T-helper 17 cell (primary cell): ENCODE measurements at places on chromosomes 3 and 15.

DNA sequence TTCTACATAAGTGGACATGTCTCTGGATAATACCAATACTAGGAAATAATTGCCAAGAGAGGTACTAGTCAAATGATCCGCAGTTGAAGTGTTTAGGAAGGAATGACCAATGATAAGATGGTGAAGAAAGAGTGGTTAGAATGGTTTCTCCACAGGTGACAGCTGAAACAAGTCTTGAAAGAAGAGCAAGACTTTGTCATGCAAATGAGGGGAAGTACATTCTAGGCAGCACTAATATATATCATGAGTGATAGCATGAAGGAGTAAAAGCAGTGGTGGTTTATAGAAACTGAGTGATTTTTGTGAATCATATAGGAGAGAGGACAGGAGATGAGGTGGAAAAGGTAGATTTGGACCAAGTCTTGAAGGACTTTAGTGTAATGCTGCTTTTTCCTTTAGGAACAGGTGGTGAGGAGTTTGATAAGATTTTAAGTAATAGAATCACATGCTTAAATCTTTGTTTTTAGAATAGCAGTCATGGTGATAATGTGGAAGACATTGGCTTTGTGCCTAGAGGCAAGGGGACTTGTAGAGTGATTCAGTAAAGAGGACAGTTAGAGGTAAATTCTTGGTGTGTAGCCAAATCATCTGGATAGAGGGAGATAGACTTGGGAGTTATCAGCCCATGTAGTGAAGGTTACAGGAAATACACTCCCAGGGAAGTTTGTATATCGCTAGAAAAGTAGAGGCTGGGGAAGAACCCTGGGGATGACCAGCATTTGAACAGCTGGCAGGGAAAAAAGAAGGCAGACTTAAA, 31.9 kb downstream of the SLMAP start:
- DNase-seq, result no peak

DNA sequence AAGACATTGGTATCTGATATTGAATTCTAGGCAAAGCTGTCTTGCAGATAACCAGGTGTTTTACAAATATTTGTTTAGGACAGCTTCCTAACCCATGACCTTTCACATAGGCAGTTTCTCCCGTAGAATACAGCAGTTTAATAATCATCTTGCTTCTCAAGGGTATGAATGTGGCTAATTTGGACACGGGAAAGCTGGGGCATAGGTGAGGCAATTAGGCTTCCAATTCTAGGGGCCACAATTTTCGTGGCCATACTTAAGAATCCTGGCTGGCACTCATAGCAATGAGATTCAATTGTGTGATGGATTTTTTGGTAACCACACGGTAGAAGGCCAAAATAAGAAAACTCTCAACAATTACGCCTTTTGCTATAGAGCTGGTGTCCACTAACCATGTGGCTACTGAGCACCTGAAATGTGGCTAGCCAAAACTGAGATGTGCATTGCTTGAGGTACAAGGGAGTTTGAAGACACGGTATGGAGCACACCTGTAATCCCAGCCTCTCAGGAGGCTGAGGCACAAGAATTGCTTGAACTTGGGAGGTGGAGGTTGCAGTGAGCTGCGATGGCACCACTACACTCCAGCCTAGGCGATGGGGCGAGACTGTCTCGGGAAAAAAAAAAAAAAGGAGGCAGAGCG, 34.4 kb downstream of the TFRC start:
- no peak for DNase-seq

GRCh38 chr3:64417816-64418215, 192.6 kb upstream of the PRICKLE2 start:
- no peak for DNase-seq

- DNase-seq, result no peak
These were observed 19.7 kb downstream of the SPSB4 start for GRCh38 chr3:141070727-141071357.

DNA sequence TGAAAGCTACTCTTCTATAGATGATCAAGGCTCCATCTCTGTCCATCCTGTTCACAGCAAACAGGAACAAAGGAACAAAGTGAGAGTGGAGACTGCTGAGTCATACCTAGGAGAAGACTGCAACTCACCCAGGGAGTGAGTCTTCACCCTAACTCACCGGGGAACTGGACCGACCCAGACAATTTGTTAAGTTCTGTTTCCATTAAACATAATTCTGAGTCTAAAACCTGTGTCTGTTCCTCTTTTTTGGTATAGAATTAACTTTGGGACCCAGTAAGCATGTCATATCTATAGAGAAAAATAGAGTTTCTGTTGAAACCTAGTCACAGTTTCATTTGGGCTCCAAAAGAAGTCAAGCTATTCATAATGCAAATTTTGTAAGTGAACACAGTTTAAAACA, 21.6 kb downstream of the CCDC80 start:
- no peak for DNase-seq

GRCh38 chr3:110738531-110738930, 333.1 kb upstream of the NECTIN3 start:
- DNase-seq, result no peak

- DNase-seq, result no peak
These were observed 160.6 kb downstream of the ECT2 start for GRCh38 chr3:172911142-172911541.

GRCh38 chr3:65398953-65399352, 639.8 kb downstream of the MAGI1 start:
- no peak for DNase-seq

- DNase-seq, result no peak
These were observed 31.4 kb upstream of the TPM1 start for GRCh38 chr15:63010920-63011693.

- DNase-seq, result no peak
These were observed 27.7 kb downstream of the TRAK1 start for GRCh38 chr3:42118762-42119361.

GRCh38 chr3:115885621-115886020, 262.3 kb downstream of the GAP43 start:
- DNase-seq, result no peak

DNA sequence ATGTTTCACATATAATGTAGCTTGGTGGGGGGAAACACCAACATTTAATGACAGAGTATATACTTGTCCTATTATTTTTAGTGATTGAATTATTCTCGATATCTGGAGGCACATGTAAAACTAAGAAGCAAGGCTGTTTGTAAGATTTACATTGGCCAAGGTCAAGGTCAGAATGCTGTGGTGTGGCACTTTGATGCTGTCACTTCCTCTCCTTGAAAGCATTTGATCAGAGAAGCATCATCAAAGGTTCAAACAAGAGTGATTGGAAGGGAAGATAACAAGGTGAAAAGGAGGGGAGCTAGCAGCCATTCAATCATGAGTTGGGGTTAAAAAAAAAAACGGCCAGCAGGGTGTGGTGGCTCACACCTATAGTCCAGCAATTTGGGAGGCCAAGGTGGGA, 26.4 kb downstream of the RTF1 start:
- DNase-seq, result no peak

- no peak for DNase-seq
These were observed 15.2 kb downstream of the GNAI2 start for GRCh38 chr3:50251220-50251619.

GRCh38 chr3:164458986-164459385, 619.3 kb downstream of the SI start:
- no peak for DNase-seq

GRCh38 chr3:158272081-158272480, 162.2 kb downstream of the RSRC1 start:
- no peak for DNase-seq

DNA sequence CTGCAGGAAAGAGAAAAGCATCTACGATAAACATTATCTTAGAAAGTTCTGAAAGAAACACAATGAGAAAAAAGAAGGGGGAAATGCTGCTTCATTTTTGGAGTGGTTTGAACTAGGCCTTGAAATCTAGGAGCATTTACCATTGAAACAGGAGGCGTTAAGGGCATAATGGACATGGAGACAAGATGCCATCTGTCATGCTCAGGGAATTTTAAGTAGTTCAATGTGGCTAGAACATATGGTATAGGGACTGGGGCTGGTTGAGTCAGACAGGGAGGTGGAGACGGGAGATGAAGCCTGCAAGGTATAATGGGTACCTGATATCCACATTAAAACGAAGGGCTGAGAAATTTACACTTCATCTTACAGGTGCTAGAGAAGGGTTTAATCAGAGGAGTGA, 10.4 kb upstream of the PLAAT1 start:
- DNase-seq, result no peak

DNA sequence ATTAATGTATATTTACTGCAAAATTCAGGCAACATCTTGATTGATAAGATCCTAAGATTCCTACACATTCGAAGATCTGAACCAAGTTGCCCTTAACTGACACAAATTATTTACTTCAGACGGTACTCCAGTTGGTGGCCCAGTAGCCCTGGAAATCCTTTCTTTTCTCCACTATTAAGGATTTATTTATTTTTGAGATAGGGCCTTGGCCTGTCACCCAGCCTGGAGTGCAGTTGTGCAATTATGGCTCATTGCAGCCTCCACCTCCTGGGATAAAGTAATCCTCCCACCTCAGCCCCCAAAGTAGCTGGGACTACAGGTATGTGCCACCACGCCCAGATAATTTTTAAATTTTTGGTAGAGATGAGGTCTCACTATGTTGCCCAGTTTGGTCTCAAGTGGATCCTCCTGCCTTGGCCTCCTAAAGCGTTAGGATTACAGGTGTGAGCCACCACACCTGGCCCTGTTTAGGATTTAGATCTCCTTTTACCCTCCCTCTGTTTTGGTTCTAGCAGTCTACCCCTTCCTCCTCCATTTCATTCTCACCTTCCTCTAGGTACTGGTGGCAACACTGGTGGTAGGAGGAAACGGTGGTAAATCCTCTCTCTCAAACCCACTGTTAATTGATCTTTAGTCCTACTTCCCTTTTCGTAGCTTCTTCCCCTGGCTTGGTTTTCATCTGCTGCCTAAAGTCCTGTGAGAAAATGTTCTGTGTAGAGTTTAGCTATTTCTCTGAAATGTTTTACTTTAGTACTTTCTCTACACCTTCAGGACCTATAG, 12.7 kb upstream of the ZNF609 start:
- no peak for DNase-seq

DNA sequence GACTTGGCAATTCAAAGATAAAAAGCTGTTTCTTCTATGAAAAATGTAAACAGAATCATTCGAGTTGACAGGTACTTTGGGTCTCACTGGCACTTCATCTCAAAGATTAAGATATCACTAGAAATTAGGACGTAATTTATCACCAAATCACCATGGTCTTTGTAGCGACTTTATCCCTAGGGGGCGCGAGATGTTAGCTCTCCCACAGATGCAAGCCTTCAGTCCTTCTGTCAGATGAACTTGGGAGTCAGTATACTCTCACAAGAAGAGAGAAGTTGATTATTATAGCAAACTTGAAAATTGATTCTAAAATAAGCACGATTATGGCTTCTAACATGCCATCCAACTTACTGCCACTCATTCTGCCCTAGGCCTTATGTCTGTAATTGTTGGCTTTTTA, 150.3 kb downstream of the ALCAM start:
- no peak for DNase-seq

DNA sequence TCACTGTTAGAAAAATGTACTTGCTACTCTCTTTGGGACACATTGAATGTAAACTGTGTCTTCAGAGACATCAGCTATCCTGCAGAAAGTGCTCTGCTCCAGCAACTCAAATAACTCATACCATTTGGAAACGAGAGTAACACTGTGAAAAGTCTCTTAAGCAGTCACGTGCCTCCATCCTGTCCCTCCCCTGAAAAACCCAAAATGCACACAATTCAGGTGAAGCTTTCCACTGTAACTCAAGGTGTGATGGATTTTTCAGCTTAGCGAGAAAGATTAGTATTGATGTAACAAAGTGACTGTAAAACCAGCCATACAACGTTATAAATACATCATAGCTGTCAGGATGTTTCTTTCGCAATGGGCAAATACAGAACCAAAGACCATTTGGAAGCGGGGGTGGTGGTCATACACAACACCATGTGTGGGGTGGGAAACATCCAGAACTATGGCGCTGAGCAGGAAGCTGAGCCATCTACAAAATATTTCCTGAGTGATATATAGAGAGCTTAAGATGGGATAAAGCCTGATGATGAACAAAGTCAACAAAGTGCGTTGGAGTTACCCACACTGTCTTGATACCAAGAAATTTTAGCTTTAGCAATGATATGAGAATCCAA, 332.3 kb downstream of the FOXP1 start:
- DNase-seq, result no peak

DNA sequence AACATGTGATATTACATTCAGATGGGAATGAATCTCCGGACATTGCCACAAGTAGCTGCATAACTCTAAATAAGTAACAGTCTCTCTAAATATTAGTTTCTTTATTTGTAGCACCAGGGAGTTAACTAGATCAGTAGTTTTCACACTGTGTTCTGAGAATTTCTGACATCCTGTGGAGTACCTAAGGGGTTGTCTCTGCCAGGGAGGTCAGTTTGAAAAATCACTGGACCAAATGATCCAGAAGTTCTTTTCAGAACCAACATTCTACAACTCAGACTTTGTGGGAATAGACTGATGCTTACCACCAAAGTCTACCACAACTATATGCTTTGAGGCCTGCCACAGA, 9.0 kb upstream of the ILDR1 start:
- no peak for DNase-seq

DNA sequence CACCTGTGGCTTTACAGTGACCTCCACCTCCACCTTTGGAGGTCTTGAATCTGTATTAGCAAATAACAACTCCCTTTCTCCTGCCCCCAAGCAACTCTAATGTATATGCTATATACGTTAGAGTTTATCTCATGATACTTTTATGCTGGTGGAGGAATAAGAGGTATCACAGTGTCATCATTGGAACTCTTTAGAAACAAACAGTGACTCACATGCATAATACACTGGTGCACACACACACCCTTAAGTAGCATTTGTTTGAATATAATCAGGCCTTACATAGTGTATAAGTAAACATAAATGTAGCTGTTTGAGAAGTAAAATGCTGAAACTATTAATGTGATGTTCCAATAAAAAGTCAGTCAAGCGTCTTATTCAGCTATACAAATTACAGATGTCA, 280.2 kb upstream of the C2CD4B start:
- DNase-seq, result no peak

GRCh38 chr3:41018855-41019254, 180.4 kb upstream of the CTNNB1 start:
- no peak for DNase-seq

DNA sequence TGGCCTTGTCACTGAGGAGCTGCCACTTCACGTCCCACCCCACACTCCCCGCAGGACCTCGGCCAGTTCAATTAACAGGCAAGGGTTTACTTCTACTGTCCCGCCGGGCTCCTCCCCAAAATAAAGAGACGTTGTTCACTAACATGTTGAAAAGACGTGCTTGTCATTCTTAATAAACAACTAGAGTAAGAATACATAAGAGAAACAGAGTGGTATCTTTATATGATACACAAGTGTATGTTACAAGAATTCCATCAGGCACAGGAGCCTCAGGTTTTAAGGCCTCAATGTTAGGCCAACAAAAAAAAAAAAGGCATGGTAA, 326 bp upstream of the IMPDH2 start:
- DNase-seq, result no peak

DNA sequence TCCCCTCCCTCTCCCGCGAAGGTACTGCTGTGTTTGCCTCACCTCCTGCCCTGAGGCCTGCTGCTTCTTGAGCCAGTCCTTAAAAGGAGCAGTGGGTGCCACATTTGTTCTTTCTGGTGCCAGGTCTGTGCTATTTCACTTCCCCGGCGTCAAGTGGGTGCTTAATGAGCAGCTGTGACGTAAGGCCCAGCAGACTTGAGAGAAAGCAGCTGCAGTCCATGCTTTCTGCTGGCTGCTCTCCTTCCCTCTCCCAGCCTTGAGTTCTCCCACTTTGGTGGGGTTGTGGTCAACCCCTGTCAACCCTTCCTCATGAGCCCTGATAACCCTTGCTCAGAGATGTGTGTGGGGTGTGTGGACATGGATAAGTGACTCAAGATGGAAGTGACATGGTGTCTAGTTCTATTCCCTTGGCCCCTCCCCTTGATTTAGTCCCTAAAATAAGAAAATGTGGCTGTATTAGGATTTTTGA, 6.9 kb downstream of the INAFM2 start:
- DNase-seq, result no peak
